ENCODE measurements at places on chromosomes 4 and X.

DNA sequence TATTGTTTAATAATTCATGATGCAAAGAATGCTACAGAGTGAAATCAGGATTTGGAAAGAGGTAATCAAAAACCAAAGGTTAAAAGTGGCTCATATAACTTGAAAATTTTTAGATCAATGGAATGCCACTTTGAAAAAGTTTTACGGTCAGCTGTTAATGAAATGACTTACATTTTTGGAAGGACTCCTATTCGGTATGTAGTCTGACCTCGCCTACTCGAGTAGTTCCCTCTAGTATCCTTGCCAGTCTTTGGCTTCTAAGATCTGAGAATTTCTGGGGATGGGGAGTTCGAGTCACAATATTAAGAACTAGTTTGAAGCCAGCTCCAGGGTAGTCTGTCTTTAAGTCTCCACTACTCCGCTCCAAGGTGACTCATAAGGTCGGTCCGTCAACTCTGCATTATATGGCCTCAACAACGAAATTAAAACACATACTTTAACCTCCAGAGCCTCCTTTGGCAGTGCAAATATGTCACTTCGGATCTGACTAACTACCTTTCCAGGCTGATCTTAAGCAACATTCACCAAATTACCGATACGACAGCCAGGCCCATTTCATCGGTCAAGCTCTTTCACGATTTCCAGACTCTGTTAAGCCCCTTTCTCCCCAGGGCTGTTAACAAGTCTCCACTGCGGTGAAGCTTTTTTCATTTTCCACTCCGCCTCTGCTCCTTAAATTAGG lies 733 bp upstream of the NAA15 start:
- peak; percentile 34 for ATAC-seq

DNA sequence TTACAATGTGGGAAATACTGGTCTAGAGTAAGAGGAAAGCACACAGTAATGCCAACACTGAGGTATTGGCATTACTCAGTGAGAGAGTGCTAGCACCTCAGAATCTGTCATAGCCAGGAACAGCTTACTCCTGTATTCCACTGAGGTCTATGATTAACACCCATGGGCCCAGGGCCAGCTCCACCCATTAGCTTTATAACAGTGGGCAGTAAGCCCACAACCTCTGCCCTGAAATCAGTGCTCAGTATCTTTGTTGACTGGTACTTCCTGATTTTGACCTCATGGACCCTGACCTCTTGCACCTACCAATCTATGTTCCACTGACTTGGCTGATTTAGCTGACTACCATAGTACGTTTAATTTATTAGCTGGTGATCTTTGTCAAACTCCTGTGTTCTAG lies 56.1 kb downstream of the LANCL3 start:
- no peak for ATAC-seq

GRCh38 chr4:112348488-112349158 lies 51.5 kb downstream of the ALPK1 start:
- no peak for ATAC-seq

GRCh38 chr4:170610434-170610833 lies 520.7 kb upstream of the AADAT start:
- no peak for ATAC-seq

GRCh38 chr4:86359944-86360478 lies at the start of gene MAPK10:
Gene MAPK10 (minus strand): TSS chr4:86360053.
- peak; percentile 77 for ATAC-seq

DNA sequence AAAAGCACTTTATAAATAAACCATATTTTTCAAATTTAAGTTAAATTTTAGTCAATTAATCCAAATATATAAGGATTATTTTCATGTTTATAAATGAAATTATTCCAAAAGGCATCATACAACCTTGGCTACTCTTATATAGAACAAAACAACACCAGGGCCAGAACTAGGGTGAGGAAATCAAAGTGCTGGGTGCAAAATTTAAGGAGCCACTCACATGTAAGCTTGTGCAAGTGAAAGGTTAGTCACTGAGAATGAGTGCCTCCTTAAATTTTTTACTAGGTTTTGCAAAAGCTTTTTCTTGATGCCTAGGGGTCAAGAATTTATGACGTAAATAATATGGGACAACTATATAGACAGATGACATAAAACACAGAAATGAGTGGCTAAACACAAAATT lies 83.4 kb upstream of the COX18 start:
- no peak for ATAC-seq

- ATAC-seq, result no peak
Measured at GRCh38 chr4:108126806-108127205, 41.9 kb downstream of the LEF1 start.

DNA sequence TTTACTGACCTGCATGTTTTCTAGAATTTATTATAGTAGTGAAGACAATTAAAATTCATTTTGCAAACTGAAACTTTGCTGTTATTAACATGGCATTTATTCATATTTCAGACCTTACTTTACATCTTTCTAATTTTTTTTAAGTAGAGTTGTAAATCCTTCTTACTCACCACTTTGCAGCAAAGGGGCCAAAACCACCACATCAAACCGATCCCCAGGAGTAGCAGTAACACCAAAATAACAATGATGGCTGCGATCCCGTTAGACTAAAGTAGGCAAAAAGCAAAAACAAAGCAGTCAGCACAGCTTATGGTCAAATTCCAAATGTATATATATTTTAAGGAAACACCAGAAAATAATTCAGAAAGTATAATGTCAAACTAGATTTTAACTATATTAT lies 64.7 kb downstream of the ANTXR2 start:
- no peak for ATAC-seq

- no peak for ATAC-seq
Measured at GRCh38 chrX:14409341-14409740, 120.0 kb upstream of the GLRA2 start.

DNA sequence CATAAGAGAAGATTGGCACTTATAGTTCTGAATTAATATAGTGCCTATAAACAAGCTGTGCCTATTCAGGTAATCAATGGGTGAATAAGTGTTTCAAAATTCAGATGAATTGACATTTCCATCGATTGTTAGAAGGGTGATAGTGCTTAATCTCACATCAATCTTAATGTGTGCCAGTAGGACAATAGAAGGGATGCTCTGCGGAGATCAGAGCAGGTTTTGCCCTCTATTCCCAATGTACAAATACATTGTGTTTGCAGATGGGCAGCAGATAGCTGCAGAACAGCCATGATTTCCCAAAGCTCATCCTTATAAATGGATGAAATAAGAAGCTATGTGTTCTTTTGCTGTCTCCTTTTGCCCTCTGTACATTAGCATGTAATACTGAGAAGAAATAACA lies 7.2 kb downstream of the MAB21L2 start:
- ATAC-seq, result no peak

DNA sequence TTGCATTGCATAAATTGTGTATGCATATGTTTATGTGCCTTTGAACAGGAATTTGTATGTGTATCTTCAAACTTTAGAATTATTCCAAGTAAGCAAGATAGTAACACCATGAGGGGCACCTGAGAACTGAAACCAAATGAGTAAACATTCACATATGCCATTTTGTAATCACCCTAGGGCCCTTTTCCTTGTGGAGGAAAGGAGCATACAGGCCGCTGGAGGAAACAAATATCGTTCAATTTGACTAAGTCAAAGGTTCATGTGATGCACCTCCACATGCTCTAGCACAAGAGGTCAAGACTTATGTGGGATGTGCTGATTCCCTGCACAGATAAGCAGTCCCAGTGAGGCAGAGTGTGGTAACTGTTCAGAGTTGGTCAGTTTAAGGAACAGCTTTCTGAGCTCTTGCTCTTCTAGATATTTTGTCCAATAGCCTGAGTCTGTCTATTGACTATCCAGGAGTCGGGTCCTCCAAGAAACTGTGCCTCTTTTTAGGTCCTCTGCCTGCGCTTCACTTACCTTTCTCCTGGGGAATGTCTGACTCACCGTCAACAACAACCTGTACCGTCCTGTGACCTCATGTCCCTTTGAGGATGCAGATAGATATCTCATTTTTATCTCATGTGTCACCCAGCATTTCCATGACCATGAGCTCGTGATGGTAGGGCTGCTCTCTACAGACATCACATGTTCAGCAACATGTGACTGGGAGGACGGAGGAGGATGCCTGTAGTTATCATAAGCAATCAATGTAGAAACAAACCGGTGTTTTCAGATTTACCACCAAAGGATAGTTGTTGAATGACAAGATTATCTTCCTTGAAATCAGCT lies 196.9 kb downstream of the NWD2 start:
- no peak for ATAC-seq

DNA sequence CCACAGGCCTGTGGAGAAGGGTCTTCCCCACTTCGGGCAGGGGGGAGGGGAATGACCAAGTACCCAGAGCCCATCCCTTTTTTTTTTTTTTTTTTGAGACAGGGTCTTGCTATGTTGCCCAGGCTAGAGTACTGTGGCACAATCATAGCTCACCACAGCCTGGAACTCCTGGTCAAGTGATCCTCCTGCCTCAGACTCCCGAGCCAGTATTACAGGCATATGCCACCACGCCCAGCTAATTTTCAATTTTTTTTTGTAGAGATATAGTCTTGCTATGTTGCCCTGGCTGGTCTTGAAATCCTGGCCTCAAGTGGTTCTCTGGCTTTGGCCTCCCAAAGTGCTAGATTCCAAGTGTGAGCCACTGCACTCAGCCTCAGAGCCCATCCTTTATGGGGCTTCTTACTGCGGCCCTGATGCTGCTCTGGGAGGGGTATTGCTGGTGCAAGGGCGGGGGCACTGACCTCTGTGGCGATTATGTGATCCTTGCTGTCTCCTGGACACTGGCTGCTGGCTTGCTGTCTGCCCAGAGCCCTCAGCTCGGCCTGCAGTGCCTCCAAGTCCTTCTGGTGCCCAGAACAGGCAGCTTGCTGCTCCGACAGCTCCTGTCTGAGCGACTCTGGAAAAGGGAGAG lies 32.9 kb downstream of the MED28 start:
- ATAC-seq, result no peak

DNA sequence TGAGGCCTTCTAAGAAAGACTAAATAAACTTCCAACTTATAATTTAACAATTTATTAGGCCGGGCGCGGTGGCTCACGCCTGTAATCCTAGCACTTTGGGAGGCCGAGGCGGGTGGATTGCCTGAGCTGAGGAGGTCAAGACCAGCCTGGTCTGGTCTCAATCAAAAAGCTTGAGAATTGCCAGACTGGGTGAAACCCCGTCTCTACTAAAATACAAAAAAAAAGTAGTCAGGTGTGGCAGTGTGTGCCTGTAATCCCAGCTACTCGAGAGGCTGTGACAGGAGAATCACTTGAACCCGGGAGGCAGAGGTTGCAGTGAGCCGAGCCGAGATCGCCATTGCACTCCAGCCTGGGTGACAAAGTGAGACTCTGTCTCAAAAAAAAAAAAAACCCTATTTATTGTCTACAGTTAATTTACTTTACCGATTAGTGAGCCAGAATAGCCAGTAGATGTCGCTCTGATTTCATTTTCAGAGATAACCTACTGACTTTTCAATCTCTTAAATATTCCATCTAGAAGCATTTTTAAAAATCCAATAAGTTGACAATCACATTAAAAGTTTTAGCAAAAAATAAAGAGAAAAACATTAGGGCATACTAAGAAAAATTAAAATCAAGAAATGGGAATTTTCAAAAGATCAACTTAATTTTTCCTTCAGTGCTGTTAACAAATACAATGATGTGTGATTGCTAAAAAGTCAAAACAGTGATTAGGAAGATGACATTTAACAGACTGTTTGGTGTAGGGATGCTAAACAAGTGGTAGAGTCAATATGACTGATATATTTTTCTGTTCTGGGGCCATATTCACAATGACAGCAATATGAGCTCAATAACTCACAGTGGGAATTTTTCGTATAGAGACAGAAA lies 4.3 kb upstream of the SHROOM3 start:
- no peak for ATAC-seq

- ATAC-seq, result no peak
Measured at GRCh38 chr4:4386296-4386735, 586 bp upstream of the NSG1 start.

- no peak for ATAC-seq
Measured at GRCh38 chr4:132238697-132239096, 910.4 kb upstream of the PCDH10 start.

DNA sequence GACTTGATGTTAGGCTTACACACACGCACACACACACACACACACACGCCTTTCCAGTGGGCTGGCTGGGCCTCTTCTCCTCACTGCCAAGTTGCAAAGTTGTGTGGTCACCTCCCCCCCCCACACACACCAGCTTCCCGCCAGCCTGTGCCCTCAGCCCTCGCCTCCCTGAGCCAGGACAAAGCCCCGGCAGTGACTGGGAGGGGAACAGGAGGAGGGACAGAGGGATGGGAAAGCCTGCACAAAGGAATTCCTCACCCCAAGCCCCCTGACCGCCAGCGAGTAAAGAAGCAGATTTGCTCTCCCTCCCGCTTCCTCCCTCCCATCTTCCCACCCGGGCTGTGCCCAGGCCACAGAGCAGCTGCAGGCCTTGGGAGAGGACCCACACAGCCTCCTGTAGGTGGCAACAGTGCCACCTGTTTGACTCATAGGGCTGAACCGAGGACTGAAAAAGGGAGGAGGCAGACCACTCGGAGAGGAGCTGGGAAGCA lies at the start of gene GDPD2:
GDPD2 (plus strand) TSS at position 464 of the 491 bp plus-strand sequence. CDS start 1,671 bp downstream, outside the sequence.
- ATAC-seq, result no peak

- ATAC-seq, result no peak
Measured at GRCh38 chr4:140603286-140603685, 34.5 kb upstream of the UCP1 start.

DNA sequence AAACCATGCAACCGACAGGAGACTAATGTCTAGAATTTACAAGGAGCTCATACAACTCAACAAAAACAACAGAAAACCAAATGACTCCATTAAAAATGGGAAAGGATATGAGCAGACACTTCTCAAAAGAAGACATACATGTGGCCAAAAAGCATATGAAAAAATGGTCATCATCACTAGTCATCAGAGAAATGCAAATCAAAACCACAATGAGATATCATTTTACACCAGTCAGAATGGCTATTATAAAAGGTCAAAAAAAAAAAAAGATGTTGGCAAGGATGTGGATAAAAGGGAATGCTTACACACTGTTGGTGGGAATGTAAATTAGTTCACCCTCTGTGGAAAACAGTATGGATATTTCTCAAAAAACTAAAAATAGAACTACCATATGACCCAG lies 50.5 kb upstream of the CHRDL1 start:
- ATAC-seq, result no peak

DNA sequence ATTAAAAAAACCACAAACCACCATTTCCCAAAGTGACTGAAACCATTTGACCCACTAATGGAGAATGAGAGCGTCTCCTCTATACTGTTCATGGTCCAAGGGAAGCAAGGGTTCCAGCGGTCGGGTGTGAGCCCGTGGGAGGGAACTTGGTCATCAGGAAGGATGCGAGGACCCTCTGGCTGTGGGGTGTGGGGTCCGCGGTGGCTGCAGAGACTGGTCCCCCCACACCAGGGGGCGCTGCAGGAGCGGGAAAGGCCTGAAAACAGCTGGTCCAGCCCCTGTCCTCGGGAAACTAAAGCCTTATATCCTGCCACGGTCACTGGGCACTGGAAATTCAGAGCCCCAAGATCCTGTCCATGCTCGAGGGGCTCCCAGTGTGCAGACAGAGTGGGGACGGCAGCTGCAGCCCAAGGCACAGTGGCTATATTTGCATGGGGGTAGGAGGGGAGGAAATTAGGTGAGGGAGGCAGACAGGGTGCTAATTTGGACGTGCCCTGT lies 4.3 kb downstream of the BLOC1S4 start:
- peak; percentile 41 for ATAC-seq

GRCh38 chrX:154355094-154355775 lies 19.2 kb downstream of the FLNA start:
- ATAC-seq, result no peak

Data from activated CD4-positive, CD25-positive, alpha-beta regulatory T cell treated with anti-CD3 and anti-CD28 coated beads, Interleukin-2, amount 50 U/mL, for 24 hours (primary cell).